ENCODE measurements at places on chromosomes 7 and 10.

- DNase-seq = no peak
Measured at GRCh38 chr7:150780292-150780691, 19.9 kb downstream of the TMEM176B start.

DNA sequence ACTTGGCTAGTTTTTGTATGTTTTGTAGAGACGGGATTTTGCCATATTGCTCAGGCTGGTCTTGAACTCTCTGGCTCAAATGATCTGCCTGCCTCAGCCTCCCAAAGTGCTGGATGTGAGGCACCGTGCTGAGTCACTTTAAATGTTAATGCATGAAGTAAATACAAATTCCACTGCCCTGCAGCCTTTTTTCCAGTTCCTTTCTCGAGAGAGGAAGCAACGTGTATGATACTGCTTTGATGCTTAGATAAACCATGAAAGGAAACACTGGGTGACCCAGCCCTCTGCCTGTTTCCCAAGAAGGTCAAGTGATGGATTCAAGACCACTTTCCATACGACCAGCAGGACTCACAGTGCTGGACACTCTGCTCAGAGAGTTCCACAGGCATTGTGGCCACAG lies 11.3 kb upstream of the MRPS24 start:
- DNase-seq = no peak

DNA sequence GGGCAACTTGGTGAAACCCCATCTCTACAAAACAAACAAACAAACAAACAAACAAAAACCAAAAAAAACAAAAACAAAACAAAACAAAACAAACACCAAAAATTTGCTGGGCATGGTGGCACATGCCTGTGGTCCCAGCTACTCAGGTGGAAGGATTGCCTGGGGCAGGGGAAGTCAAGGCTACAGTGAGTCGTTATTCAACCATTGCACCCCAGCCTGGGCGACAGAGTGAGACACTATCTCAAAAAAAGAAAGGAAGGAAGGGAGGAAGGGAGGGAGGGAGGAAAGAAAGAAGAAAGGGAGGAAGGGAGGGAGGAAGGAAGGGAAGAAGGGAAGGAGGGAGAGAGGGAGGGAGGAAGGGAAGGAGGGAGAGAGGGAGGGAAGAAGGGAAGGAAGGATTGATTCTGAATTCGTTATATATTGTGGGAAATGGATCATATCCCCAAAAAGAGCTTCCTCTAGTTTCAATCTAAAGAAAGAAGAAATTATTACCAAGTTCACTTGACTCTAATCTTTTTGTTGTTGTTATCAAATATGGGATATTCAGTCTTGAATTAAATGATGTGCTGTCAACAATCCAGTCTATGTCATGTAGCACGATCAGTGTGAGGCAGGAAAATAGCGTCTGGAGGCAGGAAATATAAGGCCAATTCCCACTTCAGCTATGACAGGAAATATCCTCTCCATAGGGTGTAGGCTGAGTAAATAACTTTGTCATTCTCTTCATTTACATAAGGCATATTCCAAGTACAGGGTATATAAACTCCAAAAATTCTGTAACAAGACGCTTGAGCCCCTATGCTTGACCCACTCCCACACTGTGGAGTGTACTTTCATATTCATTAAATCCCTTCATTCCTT lies 26.2 kb upstream of the TRIM24 start:
- DNase-seq = no peak

- no peak for DNase-seq
Measured at GRCh38 chr7:78770422-78771410, 682.8 kb downstream of the MAGI2 start.

GRCh38 chr10:75955973-75956502 lies 524.6 kb downstream of the LRMDA start:
- DNase-seq = no peak

DNA sequence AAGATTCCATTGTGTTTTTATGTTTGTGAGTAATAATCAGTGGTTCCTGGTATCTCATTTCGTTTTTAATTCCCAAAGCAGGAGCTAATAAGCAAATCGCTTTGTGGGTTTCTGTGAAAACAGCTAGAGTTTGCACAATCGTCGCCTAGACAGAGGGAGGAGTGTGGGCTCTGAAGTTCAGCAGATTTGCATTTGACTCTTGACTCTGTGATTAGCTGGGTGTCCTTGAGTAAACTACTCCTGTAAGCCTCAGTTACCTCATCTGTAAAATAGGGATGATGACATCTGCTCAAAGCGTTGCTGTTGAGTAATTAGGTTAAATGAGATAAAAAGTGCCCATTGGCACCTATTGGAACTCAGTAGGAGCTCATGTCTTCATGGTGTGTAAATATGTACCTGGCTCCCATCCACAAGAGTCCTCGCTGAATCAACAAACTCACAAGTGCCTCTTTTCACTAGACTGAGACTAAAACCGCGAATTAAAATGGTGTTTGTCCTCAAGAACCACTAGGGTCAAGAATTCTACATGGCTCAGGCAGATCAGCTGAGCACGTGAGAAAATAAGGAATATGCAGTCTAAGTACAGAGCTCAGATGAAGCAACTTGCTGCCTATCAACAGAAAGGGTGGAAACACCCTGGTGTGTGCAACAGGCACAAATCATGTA lies 385.8 kb upstream of the C7orf33 start:
- DNase-seq = no peak

- DNase-seq = no peak
Measured at GRCh38 chr7:132386201-132386681, 190.0 kb downstream of the PLXNA4 start.

GRCh38 chr10:71545001-71545400 lies 148.3 kb downstream of the CDH23 start:
- DNase-seq = no peak

DNA sequence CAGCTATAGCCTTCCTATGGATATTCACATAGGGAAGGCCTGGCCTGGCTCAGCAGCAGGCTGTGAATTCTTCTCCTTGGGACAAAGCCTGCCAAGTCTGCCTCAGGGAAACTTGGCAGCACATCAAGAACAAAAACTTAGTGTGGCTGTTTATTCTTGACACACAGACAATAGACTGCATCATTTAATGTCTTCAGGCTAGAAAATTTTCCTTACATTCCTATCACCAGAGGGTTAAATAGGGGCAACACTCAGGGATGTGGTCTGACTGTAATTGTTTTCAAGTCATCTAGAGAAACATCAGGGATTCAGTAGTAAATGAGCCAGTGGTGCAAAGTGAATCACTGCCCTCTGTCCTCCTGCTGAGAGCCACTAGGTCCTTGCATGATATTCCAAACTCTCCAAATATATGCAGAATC lies 137.3 kb downstream of the SEMA3C start:
- no peak for DNase-seq

- no peak for DNase-seq
Measured at GRCh38 chr7:130917669-130918128, 183.7 kb upstream of the KLF14 start.

DNA sequence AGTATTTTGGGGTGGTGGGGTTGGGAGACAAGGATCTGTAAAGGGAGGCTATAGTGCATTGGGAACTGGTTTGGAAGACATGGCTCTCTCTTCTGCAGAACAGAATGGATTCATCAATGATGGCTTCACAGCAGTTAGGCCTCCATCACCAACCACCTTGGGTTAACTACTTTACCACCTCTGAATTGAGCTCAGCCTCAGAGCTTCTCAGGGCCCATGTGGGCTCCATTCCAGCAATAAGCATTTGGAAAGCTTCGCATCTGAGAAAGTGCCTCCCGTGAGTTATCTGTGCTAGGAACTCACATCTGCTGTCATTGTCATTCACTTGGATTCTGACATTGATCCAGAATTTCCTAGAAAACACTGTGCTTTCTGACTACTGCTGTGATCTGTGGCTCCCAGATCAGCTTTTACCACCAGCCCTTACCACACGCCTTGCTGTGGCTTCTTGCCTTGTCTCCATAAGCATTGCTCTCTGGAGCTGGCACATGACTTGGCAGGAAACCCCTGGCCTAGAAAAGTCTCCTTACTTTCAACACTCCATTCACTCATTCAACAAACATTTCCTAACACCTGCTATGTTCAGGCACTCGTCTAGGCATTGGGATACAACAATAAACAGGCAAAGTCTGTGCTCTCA lies 70.7 kb upstream of the ADO start:
- no peak for DNase-seq

GRCh38 chr7:77525231-77525630 lies 11.9 kb upstream of the PTPN12 start:
- DNase-seq = no peak

DNA sequence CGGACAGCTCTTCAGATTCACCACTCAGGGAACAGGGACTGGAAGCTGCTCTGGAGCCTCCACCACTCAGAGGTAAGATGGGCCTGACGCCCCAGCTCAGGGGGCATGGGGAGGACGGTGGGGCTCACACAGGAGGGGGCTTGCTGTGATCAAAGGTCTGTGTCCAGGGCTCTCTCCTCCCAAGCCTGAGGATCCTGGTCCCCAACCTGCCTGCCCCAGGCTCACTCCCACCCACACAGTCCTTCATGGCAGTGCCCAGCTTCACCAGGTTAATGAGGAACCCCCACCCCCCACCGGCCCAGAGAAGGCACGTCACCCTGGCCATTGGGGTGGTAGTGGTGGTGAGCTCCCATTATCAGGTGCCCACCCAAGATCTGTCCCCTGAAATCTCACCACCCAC lies 926.7 kb upstream of the ZNF722 start:
- DNase-seq = no peak

GRCh38 chr10:8352171-8353075 lies 297.9 kb downstream of the GATA3 start:
- DNase-seq = no peak

DNA sequence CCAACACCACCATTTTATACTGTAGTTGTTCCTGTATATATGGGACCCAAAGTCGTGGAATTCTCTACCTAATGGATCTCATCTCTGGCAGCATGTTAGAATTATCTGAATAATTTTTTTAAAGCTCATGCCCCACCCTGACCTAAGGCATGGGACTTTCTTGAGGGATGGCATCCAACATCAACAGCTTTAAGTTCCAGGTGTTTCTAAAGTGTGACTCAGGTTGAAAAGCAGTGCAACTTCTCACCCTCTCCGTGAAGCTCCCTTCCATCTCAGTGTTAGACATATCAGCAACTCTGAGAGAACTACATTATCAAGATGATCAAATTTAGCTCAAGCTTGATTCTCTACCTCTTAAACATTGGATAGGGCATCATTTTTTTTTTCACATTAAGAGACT lies 18.1 kb upstream of the RAB18 start:
- no peak for DNase-seq

GRCh38 chr7:118104812-118105441 lies 79.0 kb upstream of the LSM8 start:
- DNase-seq = peak; percentile 14

GRCh38 chr10:31368724-31369123 lies 49.7 kb downstream of the ZEB1 start:
- DNase-seq = no peak

- DNase-seq = no peak
Measured at GRCh38 chr7:26153241-26153822, 1.3 kb downstream of the NFE2L3 start.

- no peak for DNase-seq
Measured at GRCh38 chr10:108849688-108850087, 1073.6 kb downstream of the XPNPEP1 start.

DNA sequence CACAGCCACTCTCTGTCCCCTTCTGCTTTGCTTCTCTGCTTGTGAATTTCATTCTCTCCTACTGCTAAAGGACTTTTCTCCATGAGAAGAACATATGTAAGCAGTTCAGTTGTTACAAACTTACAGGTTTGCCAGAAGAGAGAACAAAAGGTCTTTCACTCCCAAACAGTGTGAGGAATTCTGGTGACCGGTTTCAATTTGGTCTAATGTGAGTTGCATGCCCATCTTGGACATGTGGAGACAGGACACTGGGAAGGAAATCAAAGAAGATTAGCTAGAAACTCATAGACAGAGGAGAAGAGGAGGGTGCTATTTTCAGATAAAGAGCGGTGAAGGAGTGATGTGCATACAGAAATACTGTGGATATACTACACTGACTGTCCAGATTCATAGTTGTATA lies 209.5 kb upstream of the INHBA start:
- DNase-seq = no peak

GRCh38 chr7:119320316-119320715 lies 952.7 kb upstream of the KCND2 start:
- no peak for DNase-seq

GRCh38 chr7:5661942-5662341 lies 119.5 kb downstream of the RNF216 start:
- DNase-seq = peak; percentile 66

- DNase-seq = no peak
Measured at GRCh38 chr7:78071491-78072200, 273.1 kb downstream of the PHTF2 start.

Measured in hematopoietic multipotent progenitor cell (in vitro differentiated cells).